LoVo (cell line): ENCODE measurements at places on chromosomes 11 and 22.

GRCh38 chr11:10996678-10997077, 138.8 kb upstream of the ZBED5 start:
- no peak for DNase-seq

- DNase-seq = no peak
Measured at GRCh38 chr11:41286751-41287150, 172.7 kb downstream of the LRRC4C start.

DNA sequence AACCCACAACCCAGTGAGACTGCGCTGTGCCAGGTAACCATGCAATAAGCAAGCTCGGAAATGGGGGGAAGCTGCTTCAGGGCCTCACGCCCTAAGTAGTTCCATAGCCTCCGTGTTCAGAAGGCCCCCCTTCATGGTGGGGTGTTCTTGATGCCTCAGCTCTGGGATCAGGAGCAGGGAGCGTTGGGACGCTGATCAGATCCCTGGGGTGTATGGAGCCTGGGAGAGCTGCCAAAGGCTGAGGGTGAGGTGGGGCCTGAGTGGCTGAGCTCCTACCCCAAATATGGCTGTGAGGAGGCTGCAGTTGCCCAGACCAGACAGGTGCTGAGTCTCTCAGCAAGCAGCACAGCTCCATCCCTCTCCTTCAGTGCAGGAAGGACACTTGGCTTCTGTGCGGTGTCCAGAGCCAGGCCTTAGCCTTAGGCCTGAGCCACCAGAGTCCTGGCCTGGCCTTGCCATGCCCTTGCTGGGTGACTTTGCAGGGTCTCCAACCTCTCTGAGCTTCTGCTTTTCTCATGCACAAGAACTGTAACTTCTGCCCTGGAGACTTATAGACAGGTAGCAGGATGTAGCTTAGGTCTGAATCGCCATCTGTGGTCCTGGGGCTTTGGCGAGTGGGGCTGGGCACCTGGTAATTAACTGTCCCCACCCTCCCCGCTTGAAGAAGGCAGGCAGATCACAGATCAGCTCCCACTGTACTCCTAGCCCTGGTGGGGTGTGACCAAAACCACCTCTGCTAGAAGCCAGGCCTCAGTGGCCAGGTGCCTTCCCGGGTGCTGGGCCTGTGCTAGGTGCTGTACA, 5.3 kb downstream of the MMP11 start:
- no peak for DNase-seq

DNA sequence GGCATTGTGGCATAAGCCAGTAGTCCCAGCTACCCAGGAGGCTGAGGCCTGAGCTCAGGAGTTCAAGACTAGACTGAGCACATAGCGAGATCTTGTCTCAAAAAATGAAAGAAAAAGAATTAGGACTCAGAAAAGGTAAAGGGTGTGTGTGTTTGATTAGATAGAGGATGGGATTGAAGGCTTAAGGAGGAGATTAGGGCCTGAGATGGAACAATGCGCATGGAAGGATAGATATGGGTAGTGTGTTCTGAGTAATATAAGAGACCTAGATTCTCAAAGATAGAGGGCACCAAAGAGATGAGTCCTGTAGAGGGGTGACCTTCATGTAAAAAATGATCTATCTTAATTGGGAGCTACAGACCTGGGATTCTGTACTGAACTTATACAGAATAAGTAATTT, 17.3 kb upstream of the RAB30 start:
- no peak for DNase-seq

DNA sequence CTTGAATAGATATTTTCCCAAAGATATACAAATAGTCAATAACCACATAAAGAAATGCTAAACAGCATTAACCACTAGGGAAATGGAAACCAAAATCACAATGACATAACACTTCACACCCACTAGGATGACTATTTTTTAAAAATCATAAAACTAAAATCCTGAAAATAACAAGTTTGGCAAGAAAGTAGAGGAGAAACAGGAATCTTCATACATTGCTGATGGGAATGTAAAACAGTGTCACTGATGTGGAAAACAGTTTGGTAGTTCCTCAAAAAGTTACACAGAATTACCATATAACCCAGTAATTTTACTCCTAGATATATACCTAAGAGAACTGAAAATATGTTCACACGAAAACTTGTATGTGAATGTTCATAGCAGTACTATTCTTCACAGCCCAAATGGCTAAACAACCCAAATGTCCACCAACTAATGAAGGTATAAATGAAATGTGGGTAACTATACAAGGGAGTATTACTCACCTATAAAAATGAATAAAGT, 12.5 kb downstream of the PICALM start:
- DNase-seq = no peak

DNA sequence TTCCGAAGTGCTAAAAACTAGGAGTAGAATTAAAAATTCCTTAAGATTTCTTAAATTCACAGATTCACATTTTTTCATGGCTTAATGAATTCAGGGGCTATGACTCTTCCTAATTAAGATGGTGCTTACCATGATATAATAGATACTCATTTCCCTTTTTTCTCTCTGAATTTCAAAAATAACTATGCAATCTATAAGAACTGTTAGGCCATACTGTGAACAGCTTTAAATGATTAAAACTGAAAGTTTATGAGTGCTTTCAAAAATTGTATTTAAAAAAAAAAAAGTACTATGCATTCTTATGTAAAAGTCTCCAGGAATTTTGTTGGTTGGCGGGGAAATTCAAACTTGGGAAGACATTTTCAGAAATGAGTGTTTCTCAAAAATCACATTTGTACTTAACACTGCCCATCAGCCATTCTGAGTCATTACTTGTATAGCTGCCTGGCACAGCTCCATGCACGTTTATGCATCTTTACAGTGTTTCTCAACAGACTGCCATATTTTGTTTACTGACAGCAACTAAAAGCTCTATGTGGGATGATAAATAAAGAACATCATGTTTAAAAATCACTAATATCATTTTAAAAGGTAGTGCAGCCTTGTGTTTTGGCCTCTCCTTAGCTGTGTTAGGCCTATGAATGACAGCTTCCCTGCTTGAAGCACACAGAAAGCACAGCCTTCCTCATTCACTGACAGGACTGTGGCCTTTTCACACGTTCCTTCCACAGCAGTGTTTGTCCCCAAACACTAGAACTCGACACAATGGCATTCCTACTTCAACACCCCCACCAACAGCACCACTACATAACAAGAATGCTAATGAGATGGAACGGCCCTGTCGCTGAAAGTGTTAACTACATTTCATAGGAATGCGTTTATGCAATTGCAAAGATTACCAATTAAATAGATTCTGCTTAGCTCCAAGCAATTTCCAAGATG, 131.4 kb downstream of the DCDC1 start:
- DNase-seq = no peak

GRCh38 chr22:28230671-28231070, 311.6 kb upstream of the PITPNB start:
- DNase-seq = no peak

DNA sequence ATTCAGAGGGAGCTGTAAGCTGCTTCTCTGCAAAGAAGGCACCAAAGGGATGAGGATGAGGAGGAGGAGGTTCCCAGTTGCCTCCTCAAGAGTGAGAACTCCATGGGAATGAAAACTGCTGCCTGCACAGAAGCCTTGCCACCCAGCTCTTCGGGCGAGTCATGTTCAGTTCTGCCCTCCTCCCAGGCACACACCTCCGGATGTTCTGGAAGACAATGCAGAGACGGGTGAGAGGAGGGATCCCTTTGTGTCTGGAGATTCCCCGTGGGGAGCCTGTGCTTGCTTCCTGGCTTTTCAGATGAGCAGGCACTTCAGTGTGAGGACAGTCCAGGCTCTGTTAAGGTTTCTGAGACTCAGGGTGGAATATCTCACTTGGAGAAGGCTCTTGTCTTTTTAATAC, 295.6 kb downstream of the DDX10 start:
- DNase-seq = no peak

- DNase-seq = no peak
Measured at GRCh38 chr11:75920848-75921247, 105.8 kb downstream of the UVRAG start.

GRCh38 chr22:33562501-33562900, 357.8 kb downstream of the LARGE1 start:
- no peak for DNase-seq

GRCh38 chr22:34427436-34427835, 507.2 kb upstream of the LARGE1 start:
- DNase-seq = no peak

DNA sequence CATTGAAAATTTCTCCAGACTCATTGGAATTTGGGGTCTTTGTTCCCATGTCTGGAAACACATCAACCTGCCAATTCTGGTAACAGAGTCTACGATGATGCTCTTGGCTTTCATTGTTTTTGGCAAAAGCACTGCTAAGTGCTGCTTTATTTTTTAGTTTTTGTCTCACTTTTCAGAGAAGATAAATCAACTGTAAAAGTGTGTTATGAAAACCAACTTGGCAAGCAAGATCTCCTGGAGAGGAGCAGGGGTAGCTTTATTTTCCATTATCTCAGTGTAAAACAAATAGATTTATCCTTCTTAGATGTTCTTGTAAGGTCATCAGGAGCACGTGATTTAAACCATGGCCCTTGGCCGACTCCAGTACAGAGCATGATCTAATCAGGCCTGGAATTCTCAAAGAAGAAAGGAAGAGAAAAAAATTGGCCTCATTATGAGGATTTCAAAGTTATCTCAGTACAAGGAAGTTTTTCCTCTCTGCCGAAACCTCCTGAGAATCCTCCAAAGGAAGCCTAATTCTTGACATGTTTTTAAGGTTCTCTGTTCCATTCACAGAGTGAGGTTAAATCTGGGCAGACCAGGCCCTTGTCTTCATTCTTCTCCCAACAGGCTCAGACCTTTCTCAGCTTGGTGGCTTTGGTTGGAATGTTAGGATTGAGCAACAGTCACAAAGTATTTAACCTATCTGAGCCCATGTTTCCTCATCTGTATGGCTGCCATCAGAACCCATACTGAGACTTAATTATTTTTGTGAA, 16.4 kb upstream of the PAMR1 start:
- DNase-seq = no peak

DNA sequence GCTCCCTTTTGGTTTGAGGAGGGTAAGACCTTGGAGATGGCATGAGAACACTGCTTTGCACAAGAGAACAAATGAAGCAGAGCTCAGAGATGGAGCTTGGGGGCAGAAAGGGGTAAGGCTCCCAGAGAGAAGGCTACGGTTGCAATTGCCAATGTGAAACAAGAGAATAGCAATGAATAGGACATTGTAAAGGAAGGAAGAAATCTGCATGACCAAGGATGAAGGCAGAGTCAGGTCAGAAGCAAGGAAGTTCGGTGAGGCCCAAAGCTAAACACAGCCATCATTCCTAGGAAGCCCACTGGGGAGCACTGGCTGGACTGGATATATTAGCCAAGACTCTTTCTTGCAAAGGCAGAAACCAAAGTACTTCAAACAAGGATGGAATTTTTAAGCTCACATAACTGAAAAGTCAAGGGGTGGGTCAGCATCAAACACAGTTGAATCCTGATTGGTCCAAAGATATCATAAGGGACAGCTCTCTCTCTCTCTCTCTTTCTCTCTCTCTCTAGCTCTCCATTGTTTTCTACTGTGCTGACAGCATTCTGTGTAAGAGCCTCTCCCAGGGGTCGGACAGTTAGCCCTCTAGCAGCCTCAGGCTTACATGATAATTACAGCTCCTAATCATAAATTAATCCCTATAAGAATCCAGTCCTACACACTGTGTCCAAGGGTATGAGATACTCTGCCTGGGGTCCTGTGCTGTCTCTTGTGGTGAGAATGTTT, 484.3 kb downstream of the SOX6 start:
- DNase-seq = no peak

- peak; percentile 75 for DNase-seq
Measured at GRCh38 chr11:1153951-1154493, 3.7 kb upstream of the MUC5AC start.

GRCh38 chr11:83723999-83724398, 437.8 kb upstream of the CCDC90B start:
- peak; percentile 47 for DNase-seq

- no peak for DNase-seq
Measured at GRCh38 chr22:22203048-22203971, 41.3 kb upstream of the VPREB1 start.

- no peak for DNase-seq
Measured at GRCh38 chr11:100319691-100320090, 367.4 kb upstream of the ARHGAP42 start.

- DNase-seq = no peak
Measured at GRCh38 chr22:38567531-38568285, 2.3 kb downstream of the DMC1 start.

- DNase-seq = no peak
Measured at GRCh38 chr11:36023922-36024321, 80.1 kb downstream of the LDLRAD3 start.

GRCh38 chr11:84056653-84057376, 770.6 kb upstream of the CCDC90B start:
- no peak for DNase-seq

GRCh38 chr11:15145615-15146014, 30.9 kb downstream of the INSC start:
- peak; percentile 55 for DNase-seq

GRCh38 chr22:29838599-29838956, 504 bp upstream of the ASCC2 start:
- no peak for DNase-seq

DNA sequence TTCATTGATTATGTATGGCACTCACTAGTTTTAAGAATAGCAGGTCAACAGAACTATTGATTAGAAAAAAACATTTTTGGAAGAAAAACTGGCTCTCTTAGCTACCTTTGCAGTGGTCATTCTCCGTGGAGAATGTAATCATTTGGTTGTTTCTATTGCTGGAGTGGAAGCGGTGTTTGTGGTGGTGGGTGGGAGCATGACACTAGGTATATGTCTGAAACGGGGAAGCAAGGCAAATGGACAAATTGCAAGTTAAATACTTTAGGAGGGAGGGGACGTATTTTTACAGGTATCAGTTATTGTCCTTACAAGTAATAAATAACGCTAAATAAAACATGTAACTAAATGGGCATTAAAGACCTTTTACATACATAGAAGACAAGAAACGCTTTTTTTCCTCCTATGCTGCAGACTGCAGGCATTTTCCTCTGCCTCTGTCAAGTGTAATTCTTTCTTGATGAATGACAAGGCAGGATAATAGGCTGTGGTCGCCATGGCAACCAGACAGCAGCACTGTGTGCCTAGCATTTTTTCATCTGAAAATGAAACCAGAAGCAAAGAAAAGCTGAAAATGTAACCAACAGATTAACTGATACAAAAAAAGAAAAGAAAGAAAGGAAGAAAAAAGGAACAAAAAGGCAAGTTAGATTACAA, 46.2 kb downstream of the BLID start:
- DNase-seq = no peak

- no peak for DNase-seq
Measured at GRCh38 chr11:60937811-60938210, 13.6 kb downstream of the TMEM132A start.

GRCh38 chr11:99316776-99317520, 296.2 kb downstream of the CNTN5 start:
- DNase-seq = no peak
